Smooth muscle cell of the pulmonary artery (primary cell): ENCODE measurements at places on chromosomes 16 and 17. TPM values are rescaled to one million over a fixed set of nuclear protein-coding genes. Genes with fewer than 3 reads are reported as not detected.

Gene SLC16A5
- total RNA-seq: 3.3 and 6.9 TPM in 2 replicates

Gene PLA2G10
- total RNA-seq: not detected in 2 replicates

Gene JMJD6
- total RNA-seq: 22.4 and 23.0 TPM in 2 replicates

Gene PRAC2
- total RNA-seq: not detected in 2 replicates

Gene MFAP4
- total RNA-seq: 39.1 and 59.7 TPM in 2 replicates

Gene FSCN2
- 2.0 and 11.0 TPM in 2 replicates for total RNA-seq

Gene SDK2
- total RNA-seq: 0.10 and 0.13 TPM in 2 replicates

Gene KIF18B
- 1.1 and 1.9 TPM in 2 replicates for total RNA-seq

Gene GPRC5C
- total RNA-seq: 13.8 and 15.0 TPM in 2 replicates

Gene GSG1L
- total RNA-seq: not detected in 2 replicates

Gene METTL2A
- 16.4 and 18.2 TPM in 2 replicates for total RNA-seq
